Hippocampal formation (tissue), 2 donors: ENCODE measurements at places on chromosomes 7 and 10.

- no peak for DNase-seq
Observed at GRCh38 chr10:31769564-31769963, 159.1 kb downstream of the ARHGAP12 start.

DNA sequence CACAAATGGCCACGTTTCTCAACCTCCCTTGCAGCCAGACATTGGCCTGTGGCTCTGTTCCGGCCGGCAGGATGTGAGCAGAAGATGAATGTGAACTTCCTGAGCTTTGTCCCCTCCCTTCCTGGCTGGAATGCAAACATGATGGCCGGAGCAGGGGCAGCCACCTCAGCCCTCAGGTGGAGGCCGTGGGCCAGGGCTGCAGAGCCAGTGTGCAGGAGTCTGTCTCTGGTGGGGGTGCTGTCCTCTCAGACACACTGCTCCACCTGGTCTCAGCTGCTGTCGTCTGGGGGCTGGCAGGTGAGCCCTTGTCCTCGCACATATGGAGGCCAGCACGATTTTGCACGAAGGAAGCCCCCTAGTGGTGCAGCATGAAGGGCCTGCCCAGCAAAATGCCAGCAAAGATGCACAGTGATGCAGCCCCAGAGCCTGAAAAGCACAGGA, 25.3 kb upstream of the PWWP2B start:
- DNase-seq, result no peak

GRCh38 chr10:96578022-96578421, 8.8 kb downstream of the TM9SF3 start:
- no peak for DNase-seq

- DNase-seq, result no peak
Observed at GRCh38 chr10:24453973-24454372, 245.0 kb downstream of the KIAA1217 start.

DNA sequence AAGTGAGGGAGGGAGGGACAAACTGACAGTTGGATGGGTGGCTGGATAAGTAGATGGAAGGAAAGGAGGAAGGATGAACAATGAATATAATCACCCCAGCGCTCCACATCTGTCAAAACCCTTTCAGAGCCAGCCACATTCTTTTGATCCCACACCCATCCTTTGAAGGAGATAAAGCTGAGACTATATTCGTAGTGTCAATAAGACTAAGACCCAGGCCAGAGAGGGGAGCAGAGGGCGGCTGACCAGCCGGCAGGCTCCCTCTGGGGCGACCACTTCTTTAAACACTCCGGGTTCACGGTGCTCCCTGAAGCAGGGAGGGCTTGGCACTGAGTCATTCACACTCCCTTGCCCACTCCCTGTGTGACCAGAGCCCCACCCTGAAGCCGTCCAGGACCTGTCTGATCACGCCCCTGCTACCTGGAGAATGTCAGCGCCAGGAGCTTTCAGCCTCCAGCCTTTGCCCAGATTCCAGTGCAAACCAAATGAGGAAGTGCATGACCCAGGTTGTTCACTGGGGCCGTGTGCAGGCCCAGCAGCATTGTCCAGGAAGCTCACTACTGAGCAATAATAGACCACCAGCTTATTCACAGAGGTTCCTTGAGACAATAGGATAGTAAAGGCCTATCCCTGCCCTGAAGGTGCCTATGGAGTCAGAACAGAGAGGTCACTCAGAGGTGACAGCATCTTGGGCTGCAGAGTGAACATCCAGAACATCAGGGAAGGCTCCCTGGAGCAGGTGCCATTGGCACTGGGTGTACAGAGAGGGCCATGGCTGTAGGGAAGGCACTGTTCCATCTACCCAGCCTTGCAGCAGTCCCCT, 34.4 kb downstream of the UNC5B start:
- no peak for DNase-seq

DNA sequence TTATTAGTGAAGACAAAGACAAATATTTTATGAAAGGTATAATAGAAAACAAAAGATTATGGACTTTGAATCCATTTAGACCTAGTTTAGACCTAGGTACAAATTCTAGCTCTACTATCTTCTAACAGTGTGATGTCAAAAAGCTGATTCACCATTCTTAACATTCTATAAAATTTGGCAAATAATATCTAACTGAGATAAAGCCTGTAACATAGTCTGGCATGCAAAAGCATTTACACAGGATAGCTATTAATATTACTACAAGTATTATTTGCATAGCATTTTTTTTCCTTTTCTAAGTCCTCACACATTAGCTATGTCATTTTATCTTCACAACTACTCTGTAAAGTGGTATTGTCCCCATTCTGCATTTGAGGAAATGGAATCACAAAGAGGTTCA, 179.6 kb upstream of the LRRTM3 start:
- DNase-seq, result no peak

GRCh38 chr10:48469516-48470020, 135.3 kb downstream of the ARHGAP22 start:
- no peak for DNase-seq

GRCh38 chr10:11913079-11913641, 90.0 kb downstream of the PROSER2 start:
- DNase-seq, result no peak

GRCh38 chr10:70549962-70550458, 52.5 kb downstream of the PRF1 start:
- DNase-seq, result peak; percentile 21
